Testis (tissue), 5 donors: ENCODE measurements at places on chromosomes 7 and 10.
A peak's percentile ranks its signal among the peaks of the same experiment; 100 is the strongest.

DNA sequence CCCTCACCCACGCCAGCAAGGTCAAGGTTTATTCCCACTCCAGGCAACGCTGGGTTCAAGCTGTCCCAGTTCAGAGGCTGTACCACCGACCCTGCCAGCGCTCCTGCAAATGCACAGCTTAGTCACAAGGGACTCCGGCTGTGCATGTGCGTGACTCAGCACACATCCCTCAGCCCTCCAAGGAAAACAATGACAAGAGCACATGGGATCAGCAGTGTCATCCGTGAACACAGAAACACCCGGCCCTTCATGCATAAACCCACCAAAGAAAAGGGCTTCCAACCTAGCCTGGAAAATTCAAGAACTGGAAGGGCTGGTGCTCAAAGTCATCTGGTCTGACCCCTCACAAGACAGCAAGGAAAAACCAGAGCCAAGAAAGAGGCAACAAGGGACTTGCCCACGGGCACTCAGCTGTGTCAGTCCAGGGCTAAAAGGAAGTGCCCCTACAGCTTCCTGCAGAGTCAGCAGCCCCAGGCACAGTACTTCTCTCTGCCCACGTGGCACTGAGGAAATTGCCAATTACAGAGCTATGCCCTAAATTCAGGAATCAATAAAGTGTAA, 106.1 kb downstream of the KCNMA1 start:
- DNase-seq, result no peak

DNA sequence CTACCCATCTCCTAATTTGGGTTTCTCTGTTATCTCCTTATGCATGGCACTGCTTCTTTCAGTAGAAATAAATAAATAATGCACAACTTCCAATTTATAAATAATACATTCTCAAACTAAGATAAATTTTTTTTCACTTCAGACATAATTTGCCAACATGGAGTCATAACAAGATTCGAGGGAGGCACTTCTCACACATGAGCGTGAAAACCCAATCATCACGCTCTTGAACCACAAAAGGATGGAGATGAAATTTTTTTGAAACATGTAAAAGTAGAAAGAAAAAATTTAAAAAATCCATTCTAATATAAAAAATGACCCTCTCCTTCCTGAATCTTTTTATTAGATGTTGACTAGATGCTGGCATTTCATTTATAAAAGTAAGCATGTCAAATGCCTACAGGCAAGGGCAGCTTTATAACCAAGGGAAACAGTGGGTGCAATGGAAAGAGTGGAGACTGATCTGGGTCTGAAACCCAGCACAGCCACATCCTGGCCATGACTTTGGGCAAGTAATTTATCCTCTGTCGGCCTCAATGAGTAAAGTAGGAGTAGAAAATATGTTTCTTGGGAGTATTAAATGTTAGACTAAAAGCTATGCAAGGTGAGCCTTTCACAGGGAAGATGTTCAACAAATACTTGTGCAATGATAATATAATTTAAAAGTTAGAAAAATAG, 185.0 kb downstream of the STK31 start:
- DNase-seq, result no peak

- DNase-seq, result no peak
These were observed 39.4 kb upstream of the RET start for GRCh38 chr10:43037440-43037839.

DNA sequence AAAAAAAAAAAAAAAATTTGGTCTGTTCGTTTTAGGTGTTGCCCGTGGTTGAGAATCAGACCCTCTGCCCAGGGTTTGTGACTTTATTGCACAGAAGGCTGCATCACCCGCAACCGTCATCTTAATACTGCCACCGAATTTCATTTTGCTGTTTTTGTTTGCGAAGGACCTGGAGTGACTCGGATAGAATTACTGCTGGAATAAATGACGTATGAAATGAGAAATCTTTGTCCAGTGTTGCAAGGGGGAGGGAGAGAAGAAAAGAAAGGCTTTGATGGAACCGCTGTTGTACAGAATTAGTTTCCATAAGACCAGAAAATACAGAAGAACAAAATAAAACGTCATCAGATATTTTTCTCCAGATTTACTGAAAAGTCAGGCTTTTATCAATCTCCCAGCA, 103.3 kb downstream of the GALNT17 start:
- no peak for DNase-seq

GRCh38 chr7:116553168-116553964, 28.5 kb downstream of the CAV1 start:
- no peak for DNase-seq

DNA sequence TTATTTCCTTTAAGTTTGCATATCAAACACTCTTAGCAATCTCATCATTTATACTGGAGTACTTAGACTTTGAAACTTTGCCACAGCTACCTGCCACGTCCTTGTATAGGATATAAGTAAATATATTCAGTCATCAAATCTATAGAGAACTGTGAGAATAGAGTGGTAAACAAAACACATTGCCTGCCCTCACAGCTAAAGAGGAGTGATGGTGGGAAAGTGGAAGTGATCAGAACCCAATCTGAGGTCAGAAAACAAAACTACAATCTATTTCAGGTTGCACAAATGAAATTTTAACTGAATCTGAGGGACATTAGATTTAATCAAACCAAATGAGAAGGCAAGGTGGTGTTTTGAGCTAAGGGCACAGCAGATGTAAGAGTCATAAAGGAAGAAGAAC, 74.8 kb downstream of the ZEB1 start:
- DNase-seq, result no peak

DNA sequence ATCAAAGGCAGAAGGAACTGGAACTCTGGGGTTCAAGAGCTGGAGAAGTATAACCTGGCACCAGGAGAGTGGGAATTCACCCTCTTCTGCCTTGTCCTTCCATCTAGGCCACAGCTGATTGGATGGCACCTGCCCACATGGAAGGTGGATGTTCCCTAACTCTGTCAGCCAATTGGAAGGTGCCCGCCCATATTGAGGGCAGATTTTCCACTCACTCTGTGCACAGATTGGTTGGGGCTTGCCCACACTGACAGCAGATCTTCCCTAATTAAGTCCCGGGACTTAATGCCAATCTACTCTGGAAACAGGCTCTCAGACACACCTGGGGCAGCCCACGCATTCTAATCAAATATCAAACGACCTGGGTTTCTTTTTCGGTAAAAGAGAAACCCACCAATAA, 1142.3 kb upstream of the CELF2 start:
- DNase-seq, result peak; percentile 19

GRCh38 chr10:100340948-100341847, 5.8 kb upstream of the SCD start:
- peak; percentile 69 for DNase-seq

DNA sequence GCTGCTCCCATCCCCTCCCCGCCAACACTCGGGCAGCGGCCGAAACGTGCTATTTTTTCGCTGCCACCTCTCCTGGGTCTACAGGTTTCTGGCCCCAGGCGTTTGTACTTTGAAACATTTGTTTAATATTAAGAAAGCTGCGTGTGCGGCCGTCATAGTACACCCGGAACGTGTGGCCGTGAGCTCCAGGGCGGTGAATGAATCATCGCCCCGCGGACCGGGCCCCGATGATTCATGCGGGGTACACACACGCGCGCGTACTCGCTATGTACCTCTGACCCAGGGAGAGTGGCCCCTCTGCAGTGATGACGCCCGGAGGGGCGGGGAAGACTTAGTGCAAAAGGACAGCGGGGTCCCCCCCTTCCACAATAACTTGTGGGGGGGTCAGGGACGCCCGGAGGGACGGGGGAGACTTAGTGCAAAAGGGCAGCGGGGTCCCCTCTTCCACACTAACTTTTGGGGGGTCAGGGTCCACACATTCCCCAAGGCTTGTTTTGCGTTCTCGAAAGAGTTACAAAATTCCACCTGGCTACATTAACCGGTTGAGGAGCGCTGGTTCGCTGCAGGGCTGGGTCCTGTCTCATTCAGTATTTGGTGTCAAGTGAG, 56.5 kb upstream of the PCGF5 start:
- DNase-seq, result peak; percentile 45

- DNase-seq, result no peak
These were observed 47.0 kb downstream of the CCDC71L start for GRCh38 chr7:106613848-106614560.

- DNase-seq, result no peak
These were observed 9.7 kb upstream of the GARS1 start for GRCh38 chr7:30584965-30585364.

- DNase-seq, result no peak
These were observed 24.5 kb upstream of the C1GALT1 start for GRCh38 chr7:7157887-7158271.

- no peak for DNase-seq
These were observed 5.4 kb upstream of the PPP1R9A start for GRCh38 chr7:94901981-94902380.

GRCh38 chr7:135773464-135773863, 24.9 kb upstream of the FAM180A start:
- no peak for DNase-seq

GRCh38 chr10:83820033-83820432, 319.3 kb upstream of the GHITM start:
- DNase-seq, result peak; percentile 13

DNA sequence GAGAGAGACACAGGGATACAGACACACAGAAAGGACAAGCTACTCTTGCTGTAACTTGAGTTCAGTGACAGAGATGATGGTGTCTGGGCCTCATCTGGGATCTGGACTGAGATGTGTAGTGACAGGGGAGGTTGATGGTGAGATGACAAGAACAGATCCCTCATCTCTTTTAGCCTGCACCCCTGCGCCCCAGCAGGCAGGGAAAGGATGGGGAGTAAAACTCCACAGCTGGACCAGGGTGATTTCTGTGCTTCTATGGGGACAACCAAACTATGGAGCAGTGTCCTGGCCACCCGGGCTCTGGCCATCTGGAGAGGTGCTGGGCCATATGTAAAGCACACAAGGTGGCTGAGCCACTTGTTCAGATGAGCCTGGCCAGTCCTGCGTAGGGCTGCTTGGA, 4.5 kb upstream of the LRRC18 start:
- no peak for DNase-seq

DNA sequence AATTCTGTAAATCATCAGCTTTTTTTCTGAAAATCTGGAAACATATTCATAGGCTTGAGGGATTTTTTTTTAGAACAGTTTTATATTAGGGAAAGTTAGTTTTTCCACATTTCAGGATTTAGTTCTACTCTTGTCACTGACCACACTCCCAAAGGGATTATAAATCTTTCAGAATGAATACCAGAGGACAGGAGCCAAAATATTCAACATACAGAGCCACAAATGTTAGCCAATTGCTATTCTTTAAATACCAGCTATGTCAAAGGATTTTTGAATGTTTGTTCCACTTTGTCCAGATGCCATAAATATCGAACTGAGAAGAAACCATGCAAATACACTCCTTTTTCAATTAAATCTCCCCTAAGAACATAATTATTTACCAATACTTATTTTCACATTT, 50.7 kb downstream of the ODAD2 start:
- DNase-seq, result no peak

DNA sequence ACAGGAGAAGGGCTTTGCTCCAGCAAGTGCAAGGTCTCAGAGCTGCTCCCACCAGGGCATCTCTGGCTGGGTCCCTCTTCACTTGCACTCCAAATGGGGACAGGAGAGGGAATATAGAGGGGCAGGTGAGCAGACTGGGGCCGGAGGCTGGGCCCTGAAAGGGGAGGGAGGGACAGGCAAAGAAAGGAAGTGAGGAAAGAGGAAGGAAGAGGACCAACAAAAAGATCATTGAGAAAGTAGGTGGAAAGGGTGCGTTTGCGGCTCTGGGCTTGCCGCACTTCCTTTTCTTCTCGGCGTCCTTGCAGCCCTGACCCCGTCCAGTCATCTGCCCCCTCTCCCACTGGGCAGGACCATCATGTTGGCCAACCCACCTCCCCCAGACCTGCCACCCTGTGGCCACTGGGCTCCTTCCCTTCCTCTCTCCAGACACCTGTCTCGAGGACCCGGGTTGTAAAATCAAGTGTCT, 14.0 kb downstream of the ITPRIP start:
- no peak for DNase-seq

DNA sequence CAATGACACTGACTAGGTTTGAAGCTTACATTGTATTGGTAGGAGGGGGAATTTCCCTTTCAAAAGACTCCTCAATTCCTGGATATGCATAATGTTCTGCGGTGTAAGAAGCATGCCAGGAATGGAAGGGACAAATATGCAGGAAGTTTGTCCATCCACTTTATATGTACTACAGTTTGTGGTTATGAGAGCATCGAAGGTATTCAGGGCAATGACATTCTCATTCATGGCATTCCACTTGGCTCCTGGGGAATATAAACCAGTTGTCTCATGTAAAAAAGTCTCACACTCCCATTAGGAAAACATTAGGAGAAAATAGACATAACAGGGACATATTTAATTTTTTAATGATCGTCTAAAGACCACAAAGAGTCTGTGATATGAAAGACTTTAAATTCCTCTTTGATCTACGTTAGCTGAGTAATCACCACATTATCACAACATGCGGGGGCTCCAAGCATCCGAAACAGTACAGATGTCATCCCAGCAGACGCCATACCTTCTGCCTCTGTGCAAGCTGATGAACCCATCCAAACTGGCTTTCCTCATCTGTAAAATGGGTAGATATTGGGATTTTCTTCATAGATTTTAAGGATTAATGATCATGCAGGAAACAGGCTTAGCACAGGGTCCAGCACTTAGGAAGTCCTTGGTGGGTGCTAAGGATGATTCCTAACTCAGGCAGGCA, 675.3 kb downstream of the INHBA start:
- no peak for DNase-seq

GRCh38 chr10:49741108-49741995, 20.8 kb downstream of the OGDHL start:
- DNase-seq, result no peak

DNA sequence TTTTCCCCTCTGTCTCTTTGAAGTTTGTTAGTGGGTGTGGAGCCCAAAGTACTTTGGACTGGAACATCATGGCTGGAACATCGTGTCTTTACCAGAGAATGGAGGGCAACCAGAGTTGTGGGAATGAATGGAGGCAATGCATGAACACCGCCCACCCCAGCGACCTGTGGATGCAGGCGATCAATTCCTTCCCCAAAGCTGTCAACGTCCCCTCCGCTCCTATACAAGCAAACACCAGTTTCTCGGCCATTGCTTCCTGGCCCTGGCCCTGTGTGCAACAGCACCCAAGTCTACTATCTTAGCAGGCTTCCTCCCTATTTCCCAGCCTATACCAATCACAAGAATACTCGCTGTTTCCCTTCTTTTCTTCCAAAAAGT, 62.6 kb downstream of the CARD11 start:
- no peak for DNase-seq

DNA sequence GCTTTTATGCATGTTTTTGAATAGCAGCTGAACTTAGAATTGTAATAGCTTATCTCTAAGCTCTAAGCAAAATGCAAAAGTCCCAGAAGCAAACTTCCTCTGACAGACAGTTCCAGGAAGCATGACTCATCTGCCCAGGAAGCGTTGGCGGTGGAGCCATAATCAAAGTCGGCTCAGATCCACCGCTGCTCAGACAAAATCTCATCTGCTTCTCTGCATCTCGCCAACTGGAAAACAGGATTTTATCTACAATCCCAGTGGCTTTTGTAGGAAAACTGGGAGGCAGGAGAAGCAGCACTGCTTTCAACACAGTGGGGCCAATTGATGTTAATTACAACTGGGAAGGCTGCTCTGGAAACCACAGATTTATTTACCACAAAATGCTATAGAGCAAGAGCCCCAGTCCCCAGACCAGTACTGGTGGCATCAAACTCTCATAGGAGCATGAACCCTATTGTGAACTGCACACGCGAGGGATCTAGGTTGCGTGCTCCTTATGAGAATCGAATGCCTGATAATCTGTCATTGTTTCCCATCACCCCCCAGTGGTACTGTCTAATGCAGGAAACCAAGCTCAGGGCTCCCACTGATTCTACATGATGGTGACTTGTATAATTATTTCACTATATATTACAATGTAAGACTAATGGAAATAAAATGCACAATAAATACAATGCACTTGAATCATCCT, 99.9 kb downstream of the CUBN start:
- peak; percentile 65 for DNase-seq

- DNase-seq, result no peak
These were observed 90.2 kb upstream of the STEAP4 start for GRCh38 chr7:88396948-88397322.
